ENCODE measurements at places on chromosomes 12 and 14.

- peak; percentile 67 for DNase-seq
These were observed 130.0 kb upstream of the NPAS3 start for GRCh38 chr14:32808644-32809043.

DNA sequence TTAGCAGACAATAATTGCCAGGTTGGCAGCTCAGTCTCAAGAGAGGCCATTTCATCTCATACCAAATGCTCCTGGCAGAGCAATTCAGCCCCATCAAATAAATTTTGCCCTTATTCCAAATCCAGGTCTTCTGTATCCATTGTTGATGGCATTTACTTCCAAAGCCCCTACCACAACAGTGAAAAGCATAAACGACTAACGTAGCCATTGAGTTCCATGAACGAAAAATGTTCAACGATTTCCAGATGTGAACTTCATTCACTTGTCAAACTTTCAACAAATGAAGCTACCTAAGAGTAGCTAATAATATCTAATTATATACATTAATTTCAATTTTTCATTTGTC, 3.0 kb upstream of the GCN1 start:
- no peak for DNase-seq

DNA sequence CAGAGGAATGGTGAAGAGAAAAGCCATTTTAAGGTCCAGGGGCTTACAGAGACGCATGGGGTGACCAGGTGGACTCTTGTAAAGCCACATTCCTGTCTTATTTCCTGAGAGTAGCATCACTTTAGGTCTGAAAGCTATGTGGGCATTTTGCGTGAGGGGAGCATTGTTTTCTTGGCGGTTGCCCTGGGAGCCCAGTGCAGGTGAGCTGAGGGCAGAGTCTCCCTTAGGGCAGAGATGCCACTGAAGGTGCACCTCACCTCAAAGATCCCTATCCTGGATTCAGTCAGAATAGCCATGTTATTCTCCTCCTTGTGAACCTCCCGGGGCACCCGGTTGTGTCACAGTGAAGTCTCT, 12.4 kb downstream of the GLRX5 start:
- DNase-seq = no peak

GRCh38 chr14:68501614-68502052, 291.2 kb downstream of the ZFP36L1 start:
- DNase-seq = no peak

DNA sequence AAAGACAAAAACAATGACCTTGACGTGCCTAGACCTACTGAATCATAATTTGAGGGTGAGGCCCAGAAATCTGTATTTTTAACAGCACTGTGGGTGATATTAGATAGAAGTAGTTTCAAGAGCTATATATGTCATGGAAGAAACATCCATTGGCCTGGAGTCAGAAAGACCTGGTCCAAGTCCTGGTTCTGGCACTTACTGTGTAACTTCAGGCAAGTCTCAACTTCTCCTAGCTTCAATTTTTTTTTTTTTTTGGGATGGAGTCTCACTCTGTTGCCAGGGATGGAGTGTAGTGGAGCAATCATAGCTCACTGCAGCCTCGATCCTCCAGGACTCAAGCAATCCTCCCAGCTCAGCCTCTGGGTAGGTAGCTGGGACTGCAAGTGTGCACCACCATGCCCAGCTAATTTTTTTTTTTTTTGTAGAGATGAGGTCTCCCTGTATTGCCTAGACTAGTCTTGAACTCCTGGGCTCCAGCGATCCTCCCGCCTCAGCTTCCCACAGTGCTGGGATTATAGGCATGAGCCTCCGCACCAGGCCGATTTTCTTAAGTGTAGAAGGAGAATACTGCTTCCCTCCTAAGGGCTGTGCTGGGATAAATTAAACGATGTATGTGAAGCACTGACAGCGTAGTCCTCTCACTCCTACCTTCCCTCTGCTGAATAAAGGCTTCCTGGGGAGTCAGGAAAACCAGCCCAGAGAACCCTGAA, 14.3 kb upstream of the GPX2 start:
- DNase-seq = no peak

DNA sequence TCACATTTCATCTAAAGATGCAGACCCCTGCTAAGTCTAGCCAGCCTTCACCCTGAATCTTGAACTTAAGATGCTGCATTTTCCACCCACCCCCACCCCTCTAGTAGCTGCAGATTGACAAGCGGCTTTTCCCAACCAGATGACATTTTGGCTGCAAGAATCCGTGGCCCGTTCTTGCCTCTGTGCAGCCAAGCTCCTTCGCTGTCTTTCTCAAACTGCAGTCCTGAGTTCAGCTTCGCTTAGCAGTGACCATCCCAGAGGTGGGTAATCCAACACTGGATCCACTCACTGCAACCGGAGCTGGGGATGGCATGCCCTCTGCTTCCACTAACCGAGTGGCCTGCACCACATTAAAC, 765 bp upstream of the NFYB start:
- DNase-seq = no peak

DNA sequence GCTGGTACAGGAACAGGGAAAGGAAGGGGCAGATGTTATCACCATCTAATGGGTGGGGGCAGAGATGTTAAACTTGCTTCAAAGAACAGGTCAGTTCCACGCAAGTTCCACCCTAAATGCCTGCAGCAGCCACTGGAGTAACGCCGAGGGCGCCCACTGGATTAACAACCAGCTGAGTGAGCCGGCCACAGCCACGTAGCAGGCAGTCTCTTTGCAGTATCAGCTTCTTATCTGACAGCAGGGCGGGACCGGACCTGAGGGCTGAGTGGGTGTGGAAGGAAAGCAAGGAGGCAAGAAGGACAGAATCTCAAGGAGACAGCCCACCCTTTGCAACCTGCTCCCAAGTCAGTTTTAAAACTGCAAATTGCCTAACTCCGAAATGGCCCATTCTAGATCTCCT, 38.4 kb upstream of the FOXN3 start:
- DNase-seq = no peak

GRCh38 chr12:6241495-6241894, 41.3 kb downstream of the CD9 start:
- DNase-seq = no peak

GRCh38 chr12:89710873-89711750, 2.5 kb upstream of the ATP2B1 start:
- DNase-seq = no peak

GRCh38 chr12:3999904-4000303, 126.7 kb upstream of the PARP11 start:
- no peak for DNase-seq

DNA sequence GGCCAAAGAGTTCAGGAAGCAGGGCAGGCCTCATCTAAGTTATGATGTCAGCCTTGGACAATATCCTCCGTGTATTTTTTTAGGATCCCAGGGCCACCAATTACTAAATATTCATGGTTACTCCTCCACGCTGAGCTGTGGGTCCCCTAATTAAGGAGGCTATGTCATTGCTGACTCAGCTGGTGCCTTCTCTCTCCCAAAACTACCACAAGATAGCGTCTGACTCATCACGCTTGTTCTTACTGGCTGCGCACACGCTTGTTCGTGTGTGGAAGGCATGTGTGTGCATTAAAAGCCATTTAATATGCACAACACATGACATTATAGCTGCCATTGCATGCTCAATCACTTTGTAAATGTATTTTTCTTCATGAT, 78.3 kb downstream of the GSC start:
- no peak for DNase-seq

DNA sequence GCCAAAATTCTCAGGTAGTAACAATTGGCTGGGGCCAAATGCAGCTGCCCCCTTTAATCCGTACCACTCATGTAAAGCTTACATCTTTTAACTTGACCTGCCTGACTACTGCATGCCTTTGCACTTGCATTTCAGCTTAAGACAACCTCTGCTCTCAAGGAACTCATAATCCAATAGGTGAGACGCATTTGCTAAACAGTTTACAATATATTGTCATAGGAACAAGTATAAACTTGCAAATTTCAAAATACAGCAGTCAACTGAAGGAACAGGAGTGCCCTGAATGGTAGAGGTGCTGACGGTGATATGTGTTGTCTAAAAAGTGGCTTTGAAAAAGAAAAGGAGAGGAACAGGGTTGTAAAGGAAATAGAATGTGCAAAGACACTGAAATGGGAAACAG, 3.6 kb upstream of the BRMS1L start:
- DNase-seq = no peak

DNA sequence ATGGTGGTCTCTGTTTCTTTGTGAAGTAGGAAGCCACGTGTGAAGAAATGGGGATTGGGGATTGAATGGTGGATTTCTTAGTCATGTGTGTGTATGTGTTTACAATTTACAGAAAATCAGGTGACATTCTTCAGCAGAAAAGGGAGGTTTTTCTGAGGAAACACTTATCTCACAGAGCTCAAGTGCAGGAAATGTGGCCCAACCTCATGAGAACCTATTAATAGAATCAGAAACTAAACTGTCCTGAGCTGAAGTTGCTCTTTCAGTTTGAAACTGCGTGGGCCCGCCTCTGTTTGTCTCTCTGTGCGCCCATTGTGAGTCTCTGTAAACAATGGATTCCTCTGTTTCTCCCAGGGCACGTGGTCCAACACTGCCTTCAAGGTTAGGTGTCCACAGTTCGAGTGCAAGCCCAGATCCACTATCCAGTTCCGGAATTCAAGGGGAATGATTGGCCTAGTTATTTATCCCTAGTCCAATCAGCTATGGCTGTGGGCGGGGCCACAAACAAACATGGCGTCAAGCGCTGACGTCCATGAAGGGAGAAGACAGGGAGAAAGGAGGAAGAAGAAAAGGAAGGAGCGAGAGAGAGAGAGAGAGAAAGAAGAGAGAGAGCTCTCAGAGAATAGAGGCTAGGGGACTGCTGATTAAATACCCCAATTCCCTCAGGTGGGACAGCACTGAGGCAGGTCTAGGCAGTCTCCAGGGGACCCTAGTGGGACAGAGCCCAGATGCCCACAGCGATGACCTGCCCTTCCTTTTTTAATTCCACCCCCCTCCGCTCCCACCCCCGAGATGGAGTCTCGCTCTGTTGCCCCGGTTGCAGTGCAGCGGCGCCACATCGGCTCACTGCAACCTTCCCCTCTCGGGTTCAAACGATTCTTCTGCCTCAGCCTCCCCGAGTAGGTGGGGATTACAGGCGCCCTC, 31.4 kb upstream of the C12orf76 start:
- no peak for DNase-seq

DNA sequence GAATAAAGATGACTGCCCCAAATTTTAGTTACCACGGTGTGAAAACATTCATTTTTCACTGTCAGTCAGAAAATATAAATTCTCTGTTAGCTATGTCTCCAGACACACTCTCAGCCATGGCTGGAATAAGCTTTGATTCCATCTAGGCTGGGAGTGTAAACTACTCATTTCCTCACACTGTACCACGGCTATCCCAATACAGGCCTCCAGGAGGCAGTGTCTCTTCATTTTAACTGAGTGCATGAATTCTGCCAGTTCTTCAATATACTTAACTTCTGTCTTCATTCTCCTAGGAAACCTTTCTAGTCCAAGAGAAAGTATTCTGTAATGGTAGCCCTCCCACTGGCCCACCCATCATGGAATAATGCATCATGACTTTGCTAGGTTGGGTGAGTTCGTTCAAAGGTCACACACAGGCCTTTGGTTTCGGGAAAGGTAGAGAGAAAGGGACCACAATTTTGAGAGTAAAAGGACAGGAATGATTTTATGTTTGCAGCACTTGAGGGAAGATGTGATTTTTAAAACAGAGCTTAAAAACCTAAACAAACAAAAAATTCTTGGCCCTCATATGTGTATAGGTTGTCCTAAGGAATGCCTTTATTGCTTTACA, 381.1 kb downstream of the SEC23A start:
- peak; percentile 44 for DNase-seq

GRCh38 chr14:60658909-60659585, 9.8 kb upstream of the SIX1 start:
- no peak for DNase-seq

- DNase-seq = no peak
These were observed 74.8 kb upstream of the PCED1B start for GRCh38 chr12:47004634-47005033.

DNA sequence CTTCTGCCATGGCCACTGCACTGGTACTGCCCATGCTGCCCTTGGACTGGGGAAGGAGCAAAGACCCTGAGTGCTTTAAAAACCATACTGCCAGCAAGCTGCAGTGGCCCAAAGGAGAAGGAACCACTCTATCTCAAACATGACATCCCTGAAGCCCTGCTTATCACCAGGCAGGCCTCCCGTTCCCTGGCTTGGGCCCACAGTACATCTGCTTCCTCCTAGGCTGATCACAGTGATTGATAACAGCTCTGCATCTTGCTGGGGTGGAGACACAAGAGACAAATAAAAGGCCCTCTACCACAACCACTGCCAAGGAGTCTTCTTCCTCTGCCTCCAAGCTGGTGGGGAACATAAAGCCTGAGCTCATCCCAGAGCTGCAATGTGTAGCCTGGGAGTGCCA, 567.5 kb downstream of the TRHDE start:
- no peak for DNase-seq

DNA sequence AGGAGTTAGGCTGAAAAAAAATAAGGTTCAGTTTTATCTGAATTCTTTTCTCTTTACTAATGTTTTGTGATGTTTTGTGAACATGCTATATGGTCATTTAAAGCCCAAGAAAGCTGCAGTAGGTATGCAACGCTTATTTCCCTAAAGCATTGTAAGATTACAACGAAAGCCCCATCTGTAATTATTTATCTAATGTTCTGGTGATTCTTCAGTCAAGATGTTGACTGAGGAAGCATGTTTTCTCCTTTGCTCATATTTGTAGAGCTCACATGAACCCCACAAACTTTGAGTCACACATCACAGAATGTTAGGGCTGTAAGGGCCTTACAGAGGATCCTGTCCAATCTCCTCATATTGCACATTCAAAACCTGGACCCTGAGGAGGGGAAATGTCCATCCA, 3.2 kb upstream of the TUBA1C start:
- no peak for DNase-seq

DNA sequence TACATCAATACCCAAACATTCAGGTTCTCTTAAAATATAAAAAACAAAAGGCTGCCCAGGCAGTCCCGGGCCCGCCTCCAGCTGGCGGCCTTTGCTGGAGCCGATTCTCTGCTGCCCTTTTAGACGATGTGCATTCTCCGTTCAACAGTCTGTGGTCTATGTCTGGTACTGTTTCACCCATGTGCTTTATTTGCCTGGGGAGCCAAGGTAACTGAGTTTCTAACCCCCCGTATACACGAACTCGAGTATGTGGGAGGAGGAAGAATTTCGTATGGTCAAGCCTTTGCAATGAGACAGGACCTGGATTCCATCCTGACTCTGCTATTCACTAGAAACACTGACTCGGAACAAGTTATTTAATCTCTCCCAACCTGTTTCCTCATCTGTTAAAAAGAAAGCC, 54.1 kb upstream of the GPR68 start:
- no peak for DNase-seq

GRCh38 chr14:27727251-27727770, 1039.3 kb upstream of the FOXG1 start:
- no peak for DNase-seq

DNA sequence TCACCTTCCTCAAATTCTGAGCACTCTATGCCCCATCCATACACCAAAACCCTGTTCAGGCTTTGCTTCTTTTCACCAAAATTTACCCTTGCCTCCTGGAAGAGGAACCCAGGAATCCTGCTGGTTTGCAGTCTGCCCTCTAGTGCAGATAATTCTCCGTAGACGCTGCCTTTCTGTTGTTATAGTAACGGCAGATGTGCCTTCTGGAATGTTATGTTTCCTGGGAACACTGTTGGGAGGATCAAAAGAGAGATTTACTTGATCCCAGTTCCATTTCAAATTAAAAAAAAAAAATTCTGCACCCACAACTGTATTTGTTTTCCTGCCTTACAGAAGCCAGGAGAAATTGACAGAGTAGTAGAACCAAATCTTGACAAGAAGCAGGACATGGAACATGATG, 104.2 kb upstream of the RMST start:
- no peak for DNase-seq
